ENCODE measurements at places on chromosomes 7 and 10.

- no peak for DNase-seq
Measured at GRCh38 chr7:51970961-51971665, 654.5 kb upstream of the COBL start.

GRCh38 chr10:70650718-70651117 lies 21.6 kb upstream of the ADAMTS14 start:
- DNase-seq, result no peak

DNA sequence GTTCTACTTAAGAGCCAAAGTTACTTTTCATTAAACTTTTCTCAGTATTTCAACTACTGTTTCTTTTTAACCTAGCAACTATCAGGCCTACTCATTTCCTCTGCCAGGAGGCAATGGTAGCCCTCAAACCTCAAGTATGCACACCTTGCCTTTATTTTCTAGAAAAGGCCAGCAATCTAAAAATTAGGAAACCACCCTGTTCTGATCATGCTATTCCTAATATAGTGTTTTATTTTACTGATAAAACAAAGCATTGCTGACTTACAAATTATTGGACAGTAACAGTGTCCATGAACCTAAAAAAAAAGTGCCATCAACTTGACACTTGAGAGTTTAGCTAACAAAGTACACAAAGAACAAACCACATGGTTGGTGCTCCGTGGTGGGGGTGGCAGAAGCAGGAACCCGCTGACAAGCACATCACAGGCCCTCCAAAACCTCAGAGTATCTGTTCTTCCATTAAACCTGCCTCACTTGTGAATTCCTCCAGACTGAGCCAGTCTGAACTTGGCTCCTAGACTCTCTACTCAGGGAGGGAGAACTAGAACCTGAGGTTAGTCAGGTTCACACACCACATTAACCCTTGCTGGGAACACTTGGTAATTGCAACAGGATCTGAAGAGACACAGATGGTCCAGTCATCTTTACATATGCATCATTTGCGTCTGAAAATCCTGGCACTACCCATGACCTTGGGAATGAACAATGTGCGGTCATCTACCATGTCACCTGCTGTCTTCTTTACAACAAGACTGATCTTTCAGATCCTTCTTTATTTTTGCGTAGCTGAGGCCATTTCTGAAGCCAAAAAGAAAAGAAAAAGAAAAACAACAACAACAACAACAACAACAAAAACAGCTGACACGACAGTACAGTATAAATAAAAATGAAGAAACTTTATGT lies 31.9 kb downstream of the PIP4K2A start:
- no peak for DNase-seq

- no peak for DNase-seq
Measured at GRCh38 chr10:37549054-37549453, 308.4 kb downstream of the ZNF248 start.

DNA sequence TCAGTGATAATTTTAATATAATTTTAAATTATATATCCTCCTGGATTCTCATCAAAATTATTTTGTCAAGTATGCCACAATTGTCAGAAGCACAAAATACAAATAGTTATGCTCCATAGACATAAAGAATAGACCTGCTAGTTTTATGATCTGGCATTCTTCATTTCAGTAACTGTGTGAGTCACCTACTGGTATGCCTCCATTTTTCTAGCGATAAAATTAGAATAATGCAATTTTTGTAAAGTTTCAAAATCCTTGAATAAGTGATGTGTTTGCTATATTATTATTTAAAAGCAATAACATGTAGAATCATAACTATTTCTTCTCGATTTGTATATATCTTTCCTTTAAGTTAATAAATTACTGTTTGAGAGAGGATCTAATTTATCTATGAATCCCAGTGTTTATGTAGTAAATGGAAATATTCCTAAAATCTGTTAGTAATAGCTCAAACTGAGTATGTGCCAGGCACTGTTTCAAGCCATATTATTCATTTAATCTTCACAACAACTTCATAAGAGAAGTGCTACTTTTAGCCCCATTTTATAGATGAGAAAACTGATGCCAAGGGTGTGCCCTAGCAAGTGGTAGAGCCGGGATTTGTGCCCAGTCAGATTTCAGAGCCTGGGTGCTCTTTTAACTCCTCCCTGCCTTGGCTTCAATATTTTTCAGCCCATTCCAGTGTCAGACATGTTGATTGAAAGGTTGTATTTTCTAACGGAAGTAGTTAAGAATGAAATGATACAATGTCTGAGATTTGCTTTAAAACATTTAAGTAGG lies 38.4 kb downstream of the NET1 start:
- no peak for DNase-seq

GRCh38 chr7:20858951-20859350 lies 72.3 kb upstream of the SP8 start:
- DNase-seq, result no peak

GRCh38 chr7:116918704-116919103 lies 34.6 kb upstream of the ST7 start:
- DNase-seq, result no peak

GRCh38 chr10:31619531-31620061 lies 300.6 kb downstream of the ZEB1 start:
- DNase-seq, result no peak

- DNase-seq, result peak; percentile 59
Measured at GRCh38 chr10:129969184-129969910, 5.3 kb upstream of the EBF3 start.

DNA sequence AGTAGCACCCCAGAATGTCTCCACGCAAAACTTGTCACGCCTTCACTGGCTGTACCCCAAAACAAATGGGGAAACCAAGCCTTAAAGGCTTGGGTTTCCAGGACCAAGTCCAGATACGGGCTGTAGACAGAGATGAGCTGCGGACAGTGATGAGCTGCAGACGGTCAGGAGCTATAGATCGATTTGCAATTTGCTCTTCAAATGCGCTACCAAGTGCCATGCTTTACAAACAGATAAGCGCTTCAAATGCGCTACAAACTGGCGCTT lies 658 bp upstream of the SGCE start:
- DNase-seq, result no peak

DNA sequence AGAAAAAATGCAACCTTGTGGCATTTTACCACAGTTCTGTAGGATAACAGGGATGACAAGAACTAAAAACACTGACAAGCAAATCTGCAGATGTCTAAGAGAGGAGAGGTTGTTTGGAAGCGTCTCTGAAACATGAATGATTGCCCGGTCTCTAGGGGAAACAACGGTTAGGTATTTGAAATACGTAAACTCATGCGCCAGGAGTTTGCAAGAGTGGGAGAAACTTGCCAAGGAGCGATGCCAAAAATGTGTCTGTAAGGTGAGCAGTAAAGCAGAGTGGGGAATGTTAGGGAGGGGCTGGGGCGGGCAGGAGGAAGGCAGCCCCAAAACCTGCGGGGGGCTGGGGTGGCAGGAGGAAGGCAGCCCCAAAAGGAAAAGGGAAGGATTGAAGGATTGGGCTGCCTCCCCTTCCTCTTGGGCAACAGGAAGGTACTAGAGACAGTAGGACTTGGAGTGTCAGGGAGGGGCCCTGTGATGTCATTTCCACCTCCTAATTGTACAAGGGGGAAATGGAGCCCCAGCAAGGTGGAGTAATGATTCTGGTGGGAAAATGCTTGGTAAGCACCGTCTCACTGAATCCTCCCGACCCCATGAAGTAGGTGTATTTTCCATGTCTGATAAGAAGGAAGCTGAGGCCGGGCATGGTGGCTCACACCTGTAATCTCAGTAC lies 33.2 kb upstream of the PLEKHA1 start:
- DNase-seq, result no peak

GRCh38 chr10:77284797-77285196 lies 352.8 kb downstream of the KCNMA1 start:
- no peak for DNase-seq

- no peak for DNase-seq
Measured at GRCh38 chr7:24834128-24834798, 77.0 kb upstream of the GSDME start.

- peak; percentile 15 for DNase-seq
Measured at GRCh38 chr7:2622869-2623697, 8.7 kb upstream of the TTYH3 start.

- DNase-seq, result no peak
Measured at GRCh38 chr10:51367127-51367526, 292.8 kb downstream of the PRKG1 start.

- DNase-seq, result no peak
Measured at GRCh38 chr7:412313-412710, 107.3 kb downstream of the PDGFA start.

DNA sequence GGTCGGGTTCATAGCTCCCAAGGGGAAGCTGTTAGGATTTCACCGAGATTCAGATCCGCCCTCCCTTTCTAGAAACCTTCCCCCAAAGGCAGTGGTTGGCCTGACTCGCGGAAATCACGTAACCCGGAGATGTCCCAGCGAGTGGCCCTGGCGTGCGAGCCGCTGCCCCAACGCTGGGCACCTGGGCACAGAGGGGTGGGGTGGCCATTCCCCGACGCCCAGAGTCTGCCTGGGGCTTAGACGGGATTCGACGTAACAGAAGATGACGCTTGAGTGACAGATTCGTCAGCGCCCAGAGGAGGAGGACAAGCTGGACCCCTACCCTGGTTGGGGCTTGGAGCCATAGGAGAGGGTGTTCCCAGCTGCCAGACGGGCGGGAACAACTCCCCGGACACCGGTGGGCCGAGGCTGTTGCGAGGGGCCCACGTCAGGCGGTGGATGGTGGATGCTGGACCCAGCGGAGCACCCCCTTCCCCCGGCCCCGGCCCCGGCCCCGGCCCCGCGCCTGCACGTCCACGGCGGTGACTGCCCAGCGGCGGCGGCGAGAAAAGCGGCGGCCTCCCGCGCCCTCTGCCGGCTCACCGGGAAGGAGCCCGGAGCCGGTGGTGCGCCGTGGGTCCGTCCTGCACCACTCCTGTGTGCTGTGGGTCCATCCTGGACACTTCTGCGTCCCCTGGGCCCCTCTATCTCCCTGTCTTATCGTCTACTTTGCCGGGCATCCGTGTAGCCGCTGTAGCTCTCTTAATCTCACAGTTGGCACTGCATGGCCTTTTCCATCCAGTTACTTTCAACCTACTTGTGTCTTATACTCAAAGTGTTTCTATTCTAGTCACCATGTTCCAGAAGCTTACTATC lies 35.4 kb upstream of the KNDC1 start:
- DNase-seq, result peak; percentile 64

DNA sequence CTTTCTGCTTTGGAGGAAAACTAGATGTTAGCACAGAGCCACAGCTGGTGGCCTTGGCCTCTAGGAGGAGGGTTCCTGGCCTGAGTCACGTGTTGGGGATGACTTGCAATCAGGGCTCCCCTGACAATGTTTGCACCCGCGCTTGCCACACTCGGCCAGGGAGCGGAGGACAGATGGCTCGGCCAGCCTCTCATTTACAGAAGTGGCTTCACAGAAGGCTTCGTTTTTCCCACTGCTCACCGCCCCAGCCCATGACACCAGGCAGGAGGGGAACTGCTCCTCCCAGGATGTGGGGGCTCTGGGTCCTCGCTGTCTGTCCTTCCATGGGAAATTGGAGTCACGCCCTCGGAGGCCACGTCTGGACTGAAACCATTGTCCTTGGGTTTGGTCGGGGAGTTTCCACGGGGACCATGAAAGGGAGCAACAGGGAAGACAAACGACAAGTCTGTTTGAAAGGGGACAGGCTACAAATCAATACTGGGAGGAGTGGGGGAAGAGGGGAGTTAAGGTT lies 49.6 kb upstream of the UBE3C start:
- peak; percentile 34 for DNase-seq

- DNase-seq, result no peak
Measured at GRCh38 chr7:138665249-138665648, 35.9 kb downstream of the SVOPL start.

DNA sequence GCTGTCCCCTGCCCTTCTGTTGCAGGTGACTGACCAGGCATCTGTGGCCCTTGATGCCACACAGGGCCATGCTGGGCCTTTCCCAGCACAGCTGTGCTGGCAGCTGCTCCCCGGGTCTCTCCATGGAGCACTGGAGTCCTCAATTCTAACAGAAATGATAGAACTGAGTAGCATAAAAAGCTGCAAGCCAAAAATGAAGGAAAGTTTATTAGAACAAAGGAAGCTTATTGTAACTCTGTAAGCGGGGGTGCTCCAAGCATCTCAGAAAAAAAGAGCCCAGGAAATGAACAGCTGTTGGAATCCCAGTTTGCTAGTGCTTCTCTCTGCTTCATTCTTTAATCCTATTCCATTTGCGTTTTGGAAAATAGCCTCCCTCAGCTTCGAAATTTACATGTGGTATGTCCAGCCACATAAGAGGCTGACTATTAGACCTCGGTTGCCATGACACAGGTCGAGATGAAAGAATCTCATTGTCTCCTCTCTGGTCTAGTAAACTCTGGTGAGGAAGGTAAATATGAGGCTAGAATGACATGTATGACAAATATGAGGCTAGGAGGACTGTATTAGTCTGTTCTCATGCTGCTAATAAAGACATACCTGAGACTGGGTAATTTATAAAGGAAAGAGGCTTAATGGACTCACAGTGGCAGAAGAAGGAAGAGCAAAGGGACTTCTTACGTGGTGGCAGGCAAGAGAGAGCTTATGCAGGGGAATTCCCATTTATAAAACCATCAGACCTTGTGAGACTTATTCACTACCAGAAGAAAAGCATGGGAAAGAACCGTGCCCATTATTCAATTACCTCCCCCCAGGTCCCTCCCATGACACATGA lies 23.7 kb downstream of the EPDR1 start:
- DNase-seq, result peak; percentile 28

GRCh38 chr10:21532694-21533466 lies 1.2 kb upstream of the MLLT10 start:
- DNase-seq, result no peak

GRCh38 chr10:72126184-72126871 lies 38.0 kb upstream of the SPOCK2 start:
- no peak for DNase-seq

DNA sequence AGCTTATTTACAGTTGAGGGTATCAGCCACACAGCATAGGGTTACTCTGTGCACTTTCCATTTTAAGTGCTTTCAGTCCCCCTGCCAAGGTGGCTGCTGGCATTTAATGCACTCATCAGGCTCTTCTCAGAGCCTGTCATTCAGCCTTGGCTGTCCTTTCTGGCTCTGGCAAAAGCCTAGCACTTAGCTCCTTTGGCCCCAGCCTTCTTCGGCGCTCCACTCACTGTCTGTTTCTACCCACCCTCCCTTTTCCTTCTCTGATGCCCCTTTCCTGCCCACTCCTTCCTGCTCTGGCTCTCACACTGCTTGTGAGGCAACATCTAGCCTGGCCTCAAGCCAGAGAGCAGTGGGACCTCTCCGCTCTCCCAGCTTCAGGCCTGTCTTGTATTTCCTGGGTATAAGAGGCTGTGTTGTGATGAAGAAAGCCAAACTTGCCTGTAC lies 60.2 kb downstream of the WIPF3 start:
- no peak for DNase-seq

- DNase-seq, result no peak
Measured at GRCh38 chr10:20882091-20882490, 15.0 kb downstream of the NEBL start.

GRCh38 chr10:84534168-84534567 lies 205.8 kb downstream of the CCSER2 start:
- no peak for DNase-seq

Data from glutamatergic neuron (in vitro differentiated cells).